ENCODE measurements at places on chromosomes 11 and 22.

GRCh38 chr11:63523151-63523550 is 13.5 kb upstream of the PLAAT4 start:
- DNase-seq = no peak

DNA sequence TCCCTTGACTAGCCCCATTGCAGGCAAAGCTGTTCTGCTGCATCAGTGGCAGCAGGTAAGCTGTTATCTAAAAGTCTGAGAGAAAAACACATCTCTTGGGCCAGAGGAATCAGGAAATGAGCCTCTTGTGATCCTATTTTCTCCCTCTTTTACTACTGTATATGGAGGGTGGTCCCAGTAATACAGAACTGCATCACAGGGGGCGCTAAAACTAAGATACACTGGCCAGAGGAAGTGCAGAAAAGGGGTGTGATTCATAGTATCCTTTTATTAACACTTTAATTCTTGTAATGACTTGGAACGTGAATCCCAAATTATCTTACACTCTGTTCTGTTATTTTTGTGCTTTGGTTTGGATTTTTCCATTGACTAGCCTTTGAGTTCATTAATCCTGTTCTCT is 8.8 kb upstream of the MED17 start:
- peak; percentile 27 for DNase-seq

- no peak for DNase-seq
Observed at GRCh38 chr11:66090288-66090687, 20.2 kb downstream of the PACS1 start.

DNA sequence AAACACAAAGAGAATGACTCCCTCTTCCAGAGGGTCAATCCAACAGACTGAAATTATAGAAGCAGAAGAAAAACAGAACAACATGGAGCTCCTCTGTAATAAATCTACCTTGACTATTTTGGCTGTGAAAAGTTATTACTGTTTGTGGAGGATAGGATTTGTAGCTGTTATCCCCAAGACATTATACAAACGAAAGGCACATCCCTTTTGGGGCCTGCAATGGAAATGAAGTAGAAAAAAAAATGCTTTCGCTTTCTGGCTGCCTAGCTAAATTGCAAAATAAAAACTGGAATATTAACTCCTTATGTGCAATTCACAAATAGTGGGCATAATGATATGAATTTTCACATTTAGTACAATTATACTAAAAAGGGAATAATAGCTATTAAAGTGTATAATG is 123.8 kb upstream of the CCDC179 start:
- no peak for DNase-seq

- no peak for DNase-seq
Observed at GRCh38 chr11:33553486-33553885, 147.1 kb downstream of the C11orf91 start.

Data from HEK293T (cell line).